Regular cardiac myocyte (primary cell): ENCODE measurements at places on chromosomes 2 and 18. TPM values are rescaled to one million over a fixed set of nuclear protein-coding genes. Genes with fewer than 3 reads are reported as not detected.

Gene BMP10
- not detected in 2 replicates for total RNA-seq

Gene DNAJB2
- 21.7 and 47.6 TPM in 2 replicates for total RNA-seq

Gene SLC38A11
- total RNA-seq = 0.28 TPM in 1 of 2 replicates, not detected in the other

Gene HNRNPLL
- 37.8 and 41.0 TPM in 2 replicates for total RNA-seq

Gene TANK
- 69.6 and 82.6 TPM in 2 replicates for total RNA-seq

Gene NEB
- under 0.01 and 0.28 TPM in 2 replicates for total RNA-seq

Gene SERPINB10
- not detected in 2 replicates for total RNA-seq

Gene PPP1R1C
- 0.77 and 1.1 TPM in 2 replicates for total RNA-seq

Gene TSGA10
- 0.96 and 5.1 TPM in 2 replicates for total RNA-seq

Gene MYOM1
- total RNA-seq = 0.38 and 5.6 TPM in 2 replicates

Gene VWA3B
- not detected in 2 replicates for total RNA-seq

Gene CD226
- under 0.01 TPM in 2 replicates for total RNA-seq

Gene SERPINB8
- total RNA-seq = 14.4 and 22.8 TPM in 2 replicates

Gene SKA1
- 2.8 and 19.6 TPM in 2 replicates for total RNA-seq

Gene EVX2
- total RNA-seq = not detected in 2 replicates

Gene NPHP1
- 3.6 and 5.6 TPM in 2 replicates for total RNA-seq

Gene ODC1
- 133 and 403 TPM in 2 replicates for total RNA-seq

Gene FABP1
- not detected in 2 replicates for total RNA-seq

Gene TM4SF20
- under 0.01 and 0.28 TPM in 2 replicates for total RNA-seq

Gene MYO5B
- 0.28 and 0.38 TPM in 2 replicates for total RNA-seq

Gene RAB17
- 0.19 and 0.56 TPM in 2 replicates for total RNA-seq

Gene CYS1
- total RNA-seq = 0.58 and 1.7 TPM in 2 replicates

Gene BCL11A
- total RNA-seq = 0.19 and 0.28 TPM in 2 replicates

Gene TSPYL6
- not detected in 2 replicates for total RNA-seq

Gene NPPC
- total RNA-seq = not detected in 2 replicates

Gene MC5R
- under 0.01 TPM in 1 of 2 replicates, not detected in the other for total RNA-seq

Gene PLA2R1
- total RNA-seq = 4.2 and 17.2 TPM in 2 replicates

Gene AOX1
- 54.4 and 96.4 TPM in 2 replicates for total RNA-seq

Gene RNF103
- total RNA-seq = 15.8 and 18.8 TPM in 2 replicates

Gene RTP5
- total RNA-seq = not detected in 2 replicates

Gene ACOXL
- under 0.01 TPM in 1 of 2 replicates, not detected in the other for total RNA-seq

Gene TBR1
- total RNA-seq = under 0.01 TPM in 1 of 2 replicates, not detected in the other
